ENCODE measurements at places on chromosomes 4 and X.

DNA sequence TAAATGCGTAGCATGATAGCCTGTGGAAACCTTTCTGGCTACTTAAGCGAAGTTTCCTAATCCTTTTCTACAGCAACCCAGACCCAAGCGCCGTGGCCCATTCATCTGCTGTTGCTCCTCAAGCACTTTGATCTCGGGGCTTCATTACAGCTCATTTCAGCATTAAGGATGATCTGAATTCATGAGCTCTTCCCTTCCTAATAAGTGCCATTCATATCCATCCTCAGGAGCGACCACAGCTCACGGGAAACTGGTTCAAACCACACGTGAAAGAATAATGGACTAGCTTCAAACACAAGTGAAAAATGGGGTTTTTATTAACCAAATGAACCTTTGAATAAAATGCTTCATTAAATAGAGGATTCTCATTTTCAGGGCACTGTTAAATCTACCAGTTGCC lies 202.6 kb upstream of the LEF1 start:
- no peak for DNase-seq

GRCh38 chrX:115949900-115950822 lies 220.4 kb upstream of the AGTR2 start:
- DNase-seq: peak; percentile 35

GRCh38 chrX:38871129-38872029 lies 70.1 kb downstream of the MID1IP1 start:
- DNase-seq: no peak

DNA sequence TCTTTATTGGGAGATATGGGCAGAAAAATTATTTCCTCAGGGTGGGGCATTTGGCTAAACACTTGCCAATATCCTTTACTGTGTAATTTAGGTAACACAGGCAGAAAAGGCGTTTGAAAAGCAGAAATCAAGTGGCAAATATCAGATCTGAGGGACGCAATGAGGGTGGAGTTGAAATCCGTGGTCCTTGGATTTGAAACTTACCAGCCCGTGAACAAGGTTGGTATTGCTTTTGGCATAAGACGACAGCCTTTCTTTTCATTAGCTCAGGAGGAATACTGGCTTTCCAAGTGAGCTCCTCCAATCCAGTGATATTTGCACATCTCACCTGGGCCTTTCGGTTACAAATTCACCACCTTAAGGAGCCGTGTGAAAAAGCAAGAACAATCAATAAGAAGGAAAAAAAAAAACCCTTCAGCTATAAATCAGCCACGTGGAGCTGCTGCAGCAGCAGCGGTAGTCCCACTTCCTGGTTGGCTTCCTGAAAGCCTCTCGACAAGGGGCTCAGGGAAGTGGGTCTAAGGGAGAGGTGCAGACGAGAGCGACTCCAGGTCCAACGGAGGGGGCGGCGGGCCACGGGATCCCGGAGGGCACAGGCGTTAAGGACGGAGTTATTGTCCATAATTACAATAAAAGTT lies 734 bp upstream of the GALNT7 start:
- peak; percentile 90 for DNase-seq

- DNase-seq: no peak
Measured at GRCh38 chrX:34350561-34351335, 218.6 kb upstream of the FAM47A start.

DNA sequence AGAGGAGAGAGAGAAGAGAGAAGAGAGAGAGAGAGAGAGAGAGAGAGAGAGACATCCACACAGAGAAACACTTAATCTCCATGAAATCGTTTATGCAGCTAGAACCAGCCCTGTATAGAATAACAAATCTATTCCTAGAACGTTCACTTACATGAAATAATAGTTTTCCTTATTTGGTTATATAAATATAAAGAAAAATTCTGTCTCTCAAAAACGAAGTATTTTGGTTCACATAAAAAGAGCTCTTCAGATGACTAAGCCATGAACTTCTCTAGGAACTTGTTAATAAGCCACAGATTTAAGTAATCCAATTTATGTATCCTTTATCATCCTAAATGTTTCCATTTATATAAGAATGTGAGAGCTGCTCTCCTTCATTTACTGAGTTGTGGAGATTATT lies 1315.1 kb upstream of the PCDH7 start:
- DNase-seq: no peak

GRCh38 chr4:149708513-149709130 lies 107.0 kb downstream of the IQCM start:
- peak; percentile 85 for DNase-seq

DNA sequence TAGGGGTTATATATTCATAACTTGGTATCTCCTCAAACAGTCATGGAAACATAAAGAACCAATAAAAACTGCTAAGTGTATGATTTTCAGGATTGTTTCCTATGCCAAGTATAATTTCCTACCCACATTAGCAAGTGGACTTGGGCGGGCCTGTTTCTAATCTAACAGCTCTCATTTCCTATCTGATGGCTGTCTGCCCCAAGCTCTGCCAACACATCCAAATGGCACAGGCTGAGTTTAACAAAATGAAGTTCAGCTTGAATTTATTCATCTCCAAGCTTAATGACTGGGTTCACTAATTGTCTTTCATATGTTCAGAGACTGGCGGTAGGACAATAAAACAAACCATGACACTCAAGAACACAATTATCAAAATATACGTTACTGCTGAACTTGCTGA lies 55.5 kb upstream of the S100G start:
- no peak for DNase-seq

DNA sequence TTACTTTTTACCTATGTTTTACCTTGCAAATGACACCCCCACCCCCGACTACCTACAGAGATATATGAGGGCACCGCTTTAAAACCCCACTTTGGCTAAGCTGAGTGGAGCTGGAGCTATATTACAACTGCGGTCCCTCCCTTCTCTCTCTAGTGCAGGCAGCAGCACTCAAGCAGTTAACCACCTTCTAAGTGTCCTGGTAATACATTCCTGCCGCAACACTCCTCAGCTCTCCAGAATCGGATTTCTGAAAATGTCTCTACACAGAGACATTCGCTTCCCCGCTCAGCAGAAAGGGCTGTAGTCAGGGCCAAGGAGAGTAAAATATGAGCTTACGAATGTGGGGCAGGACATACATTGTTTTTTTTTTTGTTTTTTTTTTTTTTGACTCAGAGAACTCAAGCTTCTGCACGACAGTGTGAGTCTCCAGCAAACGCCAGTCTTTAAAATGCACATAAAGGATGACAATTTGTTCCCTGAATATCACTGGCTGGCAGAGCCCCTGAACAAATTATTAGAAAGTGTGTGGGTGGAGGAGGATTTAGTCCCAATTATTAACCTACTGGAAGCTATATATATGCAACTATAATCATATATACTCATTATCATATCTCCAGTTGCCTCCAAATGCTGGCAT lies 287.0 kb upstream of the TET2 start:
- no peak for DNase-seq

DNA sequence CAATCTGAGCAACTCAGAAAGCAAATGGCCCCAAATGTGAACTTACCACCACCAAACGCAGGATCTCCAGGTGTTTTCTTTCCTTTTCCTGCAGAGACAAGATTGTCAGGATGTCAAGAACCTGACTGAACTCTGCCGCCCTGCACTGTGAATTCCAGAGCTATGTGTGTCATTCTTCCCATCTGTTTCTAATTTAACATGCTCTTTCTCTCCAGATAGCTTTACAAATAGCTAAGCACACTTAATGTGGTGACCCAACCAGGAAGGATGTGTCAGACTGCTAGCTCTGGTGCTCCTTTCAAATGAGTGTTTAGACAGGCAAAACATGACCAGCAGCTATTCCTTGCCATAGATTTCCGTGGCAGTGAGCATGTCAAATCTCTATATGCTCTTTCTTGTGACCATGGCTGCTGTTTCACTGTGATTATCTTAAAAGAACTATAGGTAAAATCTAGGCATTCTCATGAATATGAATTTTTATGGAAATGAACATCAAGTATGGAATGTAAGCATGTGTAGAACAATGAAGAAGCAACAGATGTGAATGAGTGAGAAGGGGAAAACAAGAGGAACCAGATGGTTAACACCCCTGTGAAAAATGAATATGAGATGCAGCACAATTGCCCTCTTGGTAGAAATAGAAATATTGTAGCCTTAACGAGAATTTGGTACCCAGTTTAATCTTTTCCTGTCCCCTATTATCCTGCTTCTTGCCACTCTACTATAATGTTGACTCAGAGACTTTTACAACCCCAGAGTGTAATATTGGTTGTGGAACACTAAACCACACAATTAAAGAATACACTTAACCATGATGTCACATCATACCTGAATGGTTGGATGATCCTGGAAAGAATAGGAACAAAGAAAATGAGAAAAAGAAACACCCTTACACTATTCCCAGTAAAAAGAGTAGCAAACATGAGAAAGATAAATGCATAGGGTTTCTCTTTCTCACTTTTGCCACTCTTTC lies 247.8 kb upstream of the DKK2 start:
- peak; percentile 96 for DNase-seq

GRCh38 chr4:57081651-57082621 lies 28.2 kb downstream of the IGFBP7 start:
- DNase-seq: peak; percentile 55

DNA sequence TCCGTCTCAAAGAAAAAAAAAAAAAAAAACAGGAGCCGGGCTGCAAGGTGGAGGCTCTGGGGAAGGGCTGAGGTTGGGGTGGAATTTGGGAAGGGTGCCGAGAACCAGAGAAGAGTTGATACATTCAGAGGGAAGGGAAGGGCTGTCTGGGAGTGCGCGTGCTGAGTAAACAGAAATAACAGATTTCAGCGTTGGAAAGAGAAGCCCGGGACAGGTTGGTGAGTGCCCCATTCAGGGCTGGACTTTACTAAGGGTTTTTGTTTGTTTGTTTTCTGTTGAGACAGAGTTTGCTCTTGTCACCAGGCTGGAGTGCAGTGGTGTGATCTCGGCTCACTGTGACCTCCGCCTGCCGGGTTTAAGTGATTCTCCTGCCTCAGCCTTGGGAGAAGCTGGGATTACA lies 1.7 kb upstream of the IL3RA start:
- DNase-seq: no peak

GRCh38 chrX:115892787-115893671 lies 277.5 kb upstream of the AGTR2 start:
- DNase-seq: peak; percentile 95

GRCh38 chrX:38654302-38654701 lies 93.0 kb downstream of the TSPAN7 start:
- peak; percentile 38 for DNase-seq

DNA sequence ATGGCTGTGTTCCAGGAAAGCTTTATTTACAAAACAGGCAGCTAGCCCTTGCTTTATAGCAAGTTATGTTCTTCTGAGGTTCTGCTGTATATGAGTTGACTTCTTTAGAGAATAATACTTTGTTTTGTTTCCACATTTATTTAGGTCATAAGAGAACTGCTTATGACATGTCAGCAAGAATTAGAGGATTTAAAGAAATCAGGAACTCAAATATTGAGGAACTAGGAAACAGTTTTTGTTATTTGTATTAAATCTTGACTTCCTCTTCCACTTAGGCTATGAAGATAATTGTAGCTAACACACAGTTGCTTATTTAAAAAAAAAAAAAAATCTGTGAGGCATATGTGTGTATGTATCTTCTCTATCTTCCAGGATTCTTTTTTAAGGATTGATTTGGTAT lies 14.3 kb downstream of the ZRSR2 start:
- no peak for DNase-seq

DNA sequence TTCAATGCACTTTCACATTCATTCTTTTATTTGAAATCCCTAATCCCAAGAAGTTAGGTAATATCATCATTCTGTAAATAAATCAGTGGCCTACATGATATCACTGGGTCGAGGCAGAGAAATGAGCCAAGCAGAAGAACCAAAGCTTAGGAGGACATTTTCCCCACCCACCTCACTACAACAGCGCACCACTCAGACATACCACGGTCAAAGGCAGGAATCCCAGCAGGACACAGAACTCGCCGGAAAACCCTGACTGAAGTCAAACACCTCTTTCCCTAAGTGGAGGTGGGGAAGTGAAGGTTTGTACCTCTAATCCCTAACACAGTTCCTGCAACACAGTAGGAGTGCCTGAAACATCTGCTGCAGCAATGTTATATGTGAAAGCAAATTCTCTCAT lies 21.5 kb downstream of the RELL1 start:
- DNase-seq: no peak

DNA sequence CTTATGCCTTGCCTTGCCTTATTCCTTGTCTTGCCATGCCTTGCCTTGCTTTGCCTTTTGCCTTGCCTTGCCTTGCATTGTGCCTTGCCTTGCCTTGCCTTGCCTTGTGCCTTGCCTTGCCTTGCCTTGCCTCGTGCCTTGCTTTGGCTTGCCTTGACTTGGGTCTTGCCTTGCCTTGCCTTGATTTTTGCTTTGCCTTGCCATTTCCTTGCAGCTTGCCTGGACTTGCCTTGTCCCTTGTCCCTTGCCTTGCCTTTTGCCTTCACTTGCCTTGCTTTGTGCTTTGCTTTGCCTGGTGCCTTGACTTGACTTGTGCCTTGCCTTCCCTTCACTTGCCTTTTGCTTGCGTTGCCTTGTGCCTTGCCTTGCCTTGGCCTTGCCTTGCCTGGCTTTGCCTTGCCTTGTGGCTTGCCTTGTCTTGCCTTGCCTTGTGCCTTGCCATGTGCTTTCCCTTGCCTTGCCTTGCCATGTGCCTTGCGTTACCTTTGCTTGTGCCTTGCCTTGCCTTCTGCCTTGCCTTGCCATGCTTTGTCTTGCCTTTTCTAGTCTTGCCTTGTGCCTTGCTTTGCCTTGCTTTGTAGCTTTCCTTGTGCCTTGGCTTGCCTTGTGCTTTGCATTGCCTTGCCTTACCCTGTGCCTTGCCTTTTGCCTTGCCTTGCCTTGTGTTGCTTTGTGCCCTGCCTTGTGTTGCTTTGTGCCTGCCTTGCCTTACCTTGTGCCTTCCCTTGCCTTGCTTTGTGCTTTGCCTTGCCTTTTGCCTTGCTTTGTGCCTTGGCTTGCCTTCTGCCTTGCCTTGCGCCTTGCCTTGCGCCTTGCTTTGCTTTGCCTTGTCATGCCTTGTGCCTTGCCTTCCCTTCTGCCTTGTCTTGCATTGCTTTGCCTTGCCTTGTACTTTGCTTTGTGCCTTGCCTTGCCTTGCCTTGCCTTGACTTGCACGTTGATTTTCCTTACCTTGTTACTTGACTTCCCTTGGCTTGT lies 92.8 kb downstream of the TAB3 start:
- DNase-seq: no peak

DNA sequence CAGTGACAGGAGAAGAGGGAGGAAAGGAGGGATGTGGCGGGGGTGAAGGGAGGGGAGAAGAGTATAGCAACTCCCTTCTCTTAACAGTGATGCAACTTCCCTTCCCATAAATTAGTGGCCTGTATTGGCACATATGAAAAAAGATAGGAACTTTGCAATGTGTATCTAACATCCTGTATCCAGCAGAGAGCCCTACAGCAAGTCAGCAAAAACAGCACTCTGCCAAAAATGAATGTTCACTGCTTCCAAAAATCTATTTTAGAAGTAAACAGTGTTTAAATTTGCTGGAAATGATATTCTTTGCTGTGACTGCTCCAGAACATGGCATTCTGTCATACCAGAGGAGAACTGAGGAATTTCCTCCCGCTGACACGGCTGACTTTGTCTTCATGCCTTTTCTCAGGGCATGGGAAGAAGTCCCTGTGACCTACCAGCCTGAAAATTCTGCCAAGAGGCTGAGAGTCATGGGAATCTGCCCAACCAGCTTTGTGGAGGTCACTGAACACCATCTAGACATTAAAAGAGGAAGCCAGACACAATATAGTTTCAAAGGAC lies 343.4 kb upstream of the RASGEF1B start:
- peak; percentile 43 for DNase-seq

GRCh38 chr4:55574252-55574651 lies 17.8 kb downstream of the PDCL2 start:
- no peak for DNase-seq

GRCh38 chr4:150251752-150252190 lies 173.5 kb downstream of the DCLK2 start:
- DNase-seq: no peak

Data from kidney tubule cell (primary cell).